ENCODE measurements at places on chromosomes 12 and 14.

- DNase-seq: no peak
Measured at GRCh38 chr12:95368931-95369330, 105.0 kb upstream of the METAP2 start.

GRCh38 chr14:55583942-55584468 is 4.0 kb downstream of the KTN1 start:
- no peak for DNase-seq

DNA sequence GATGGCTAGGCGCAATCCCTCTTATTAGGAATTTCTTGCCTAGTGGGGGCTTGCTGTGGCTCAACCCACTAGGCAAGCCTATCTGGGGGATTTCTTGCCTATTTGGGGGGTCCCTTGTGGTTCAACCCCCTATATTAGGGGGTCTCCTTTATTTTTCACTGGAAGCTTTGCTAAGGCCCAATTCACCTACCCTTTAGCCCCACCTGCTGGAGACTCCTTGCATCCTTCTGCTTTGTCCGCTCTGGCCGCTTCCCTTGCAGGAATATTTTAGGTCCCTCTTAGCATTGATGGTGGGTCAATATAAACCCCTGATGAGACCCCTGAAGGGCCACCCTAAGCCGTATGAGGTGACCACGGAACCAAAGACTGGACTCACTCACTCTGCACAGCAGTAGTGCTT is 1552.1 kb downstream of the AACS start:
- DNase-seq: no peak

- no peak for DNase-seq
Measured at GRCh38 chr12:12483438-12483837, 79.2 kb downstream of the DUSP16 start.

GRCh38 chr12:114166362-114166761 is 200.2 kb upstream of the RBM19 start:
- DNase-seq: no peak

GRCh38 chr14:64444140-64444539 is 21.2 kb upstream of the AKAP5 start:
- DNase-seq: no peak

- no peak for DNase-seq
Measured at GRCh38 chr14:32991691-32992090, 53.0 kb downstream of the NPAS3 start.

GRCh38 chr12:71335151-71335962 is 104.2 kb upstream of the LGR5 start:
- DNase-seq: no peak

DNA sequence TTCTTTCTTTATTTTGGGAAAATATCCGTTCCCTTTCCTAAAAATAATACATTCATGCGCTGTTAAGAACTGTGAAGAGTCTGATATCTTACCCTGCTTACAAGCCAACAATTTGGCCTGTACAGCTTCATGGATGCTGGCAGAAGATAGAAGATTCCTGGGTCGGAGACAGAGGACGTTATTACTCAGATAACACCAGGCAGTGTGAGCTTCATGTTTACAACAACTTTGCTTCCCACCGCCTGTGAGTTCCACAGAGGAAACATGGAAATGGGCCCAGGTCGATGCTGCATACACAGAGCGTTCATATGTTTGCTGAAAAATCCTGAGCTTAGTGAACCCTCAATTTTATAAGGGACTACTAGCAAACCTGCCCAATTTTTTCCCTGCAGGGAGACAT is 705.6 kb upstream of the SEL1L start:
- DNase-seq: no peak
